MG63 (cell line): ENCODE measurements at places on chromosomes 16 and 17.

GRCh38 chr17:70091005-70091568 lies 16.1 kb downstream of the KCNJ16 start:
- DNase-seq: no peak

- no peak for DNase-seq
Measured at GRCh38 chr17:43183921-43184320, 12.9 kb downstream of the NBR1 start.

DNA sequence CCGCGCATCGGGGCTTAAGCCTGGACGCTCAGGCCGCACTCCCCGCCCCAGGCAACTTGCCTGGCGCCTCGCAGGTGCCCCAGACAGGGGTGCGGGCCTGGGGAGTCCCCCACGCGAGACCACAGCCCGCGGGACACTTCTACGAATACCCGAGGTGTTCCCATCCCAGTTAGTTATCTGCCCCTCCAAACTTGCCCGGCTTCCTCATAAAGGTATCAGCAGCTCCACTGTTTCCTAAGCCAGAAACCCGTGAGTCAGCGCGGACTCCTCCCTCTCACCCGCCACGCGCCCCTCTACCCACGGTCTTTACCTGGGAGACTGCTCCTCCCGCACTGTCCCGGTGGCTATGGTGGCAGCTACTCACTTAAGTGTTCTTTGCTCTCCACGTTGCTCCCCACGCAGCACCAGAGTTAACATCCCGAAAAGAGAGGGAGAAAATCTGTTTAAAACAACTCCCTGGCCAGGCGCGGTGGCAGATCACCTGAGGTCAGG lies 1.0 kb upstream of the CREBBP start:
- no peak for DNase-seq

DNA sequence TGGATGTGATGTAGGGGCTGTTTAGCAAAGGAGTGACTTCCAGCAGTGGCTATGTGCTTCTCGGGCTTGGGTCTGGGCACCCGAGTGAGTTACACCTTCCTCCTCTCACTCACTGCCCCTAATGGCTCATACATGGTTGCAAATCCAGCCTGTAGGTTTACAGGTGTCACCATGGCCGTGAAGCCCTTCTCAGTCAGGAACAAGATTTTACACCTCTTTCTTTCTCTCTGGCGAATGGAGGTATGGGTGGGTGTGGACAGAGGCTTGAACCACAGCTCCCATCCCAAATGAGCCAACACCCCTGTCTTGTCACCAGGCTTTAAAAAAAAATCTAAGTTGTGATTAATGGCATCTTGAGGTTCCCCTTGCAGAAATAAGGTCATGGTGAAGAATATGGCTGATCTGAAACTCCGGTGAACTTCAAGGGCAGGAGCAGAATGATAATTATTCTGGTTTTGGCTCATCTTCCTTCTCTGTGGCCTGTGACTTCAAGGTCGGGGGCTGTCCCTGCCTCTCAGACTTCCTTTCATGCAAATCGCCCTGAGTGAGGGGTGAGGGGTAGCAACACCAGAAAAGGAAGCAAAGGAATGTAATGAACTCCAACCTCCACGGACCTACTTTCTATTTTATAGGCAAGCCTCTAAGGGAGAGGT lies 331.2 kb downstream of the MAF start:
- no peak for DNase-seq

GRCh38 chr17:80955671-80956280 lies 35.9 kb upstream of the CHMP6 start:
- no peak for DNase-seq

DNA sequence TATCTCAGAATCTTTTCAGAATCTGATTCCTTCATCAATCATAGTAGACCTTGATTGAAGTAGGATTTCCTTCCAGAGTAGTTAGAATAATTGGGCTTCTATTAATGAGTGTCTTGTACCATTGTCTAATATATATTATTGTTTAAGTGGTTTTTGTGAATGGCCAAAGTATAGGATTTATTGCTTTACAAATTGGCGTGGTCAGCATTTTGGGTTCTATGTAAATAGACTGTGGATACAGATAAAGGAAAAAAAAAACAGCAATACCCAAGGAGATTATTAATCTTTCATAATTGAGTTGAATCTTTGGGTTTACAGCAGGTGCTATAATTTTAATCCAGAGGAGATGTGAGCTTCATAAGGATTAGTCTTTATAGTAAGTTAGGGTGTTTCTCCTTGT lies 64.3 kb downstream of the AP2B1 start:
- DNase-seq: no peak

- no peak for DNase-seq
Measured at GRCh38 chr17:38883592-38884526, 14.0 kb downstream of the LASP1 start.

DNA sequence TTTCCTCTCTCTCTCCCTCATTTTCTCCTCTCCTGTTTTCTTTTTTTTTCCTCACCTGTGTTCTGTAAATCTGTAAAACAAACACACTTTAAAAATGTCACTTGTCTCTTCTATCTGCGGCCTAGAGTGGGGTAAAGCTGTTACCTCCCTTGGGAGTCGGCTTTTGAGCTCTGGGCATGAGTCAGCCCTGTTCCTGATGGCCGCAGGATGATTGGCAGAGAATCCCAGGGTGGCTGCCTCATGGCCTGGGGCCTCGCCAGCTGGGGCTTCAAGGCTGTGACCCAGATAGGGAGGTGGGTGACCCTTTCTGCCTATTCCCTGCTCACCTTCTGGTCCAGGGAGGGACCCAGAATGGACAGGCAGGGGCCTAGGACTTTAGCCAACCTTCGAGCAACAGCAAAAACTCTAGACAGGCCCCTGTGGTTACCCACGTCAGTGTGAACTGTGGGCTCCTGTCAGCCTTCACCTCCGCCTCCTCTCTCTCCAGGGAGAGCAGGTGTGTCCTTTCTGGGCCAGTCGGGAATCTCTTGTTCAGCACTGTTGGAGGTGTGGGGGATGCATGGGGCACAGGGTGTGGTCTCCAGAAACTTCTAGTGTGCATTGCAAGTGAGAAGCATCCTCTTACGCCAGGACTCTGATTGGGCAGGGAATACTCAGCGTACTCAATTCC lies 87.4 kb downstream of the RAP1GAP2 start:
- peak; percentile 76 for DNase-seq

DNA sequence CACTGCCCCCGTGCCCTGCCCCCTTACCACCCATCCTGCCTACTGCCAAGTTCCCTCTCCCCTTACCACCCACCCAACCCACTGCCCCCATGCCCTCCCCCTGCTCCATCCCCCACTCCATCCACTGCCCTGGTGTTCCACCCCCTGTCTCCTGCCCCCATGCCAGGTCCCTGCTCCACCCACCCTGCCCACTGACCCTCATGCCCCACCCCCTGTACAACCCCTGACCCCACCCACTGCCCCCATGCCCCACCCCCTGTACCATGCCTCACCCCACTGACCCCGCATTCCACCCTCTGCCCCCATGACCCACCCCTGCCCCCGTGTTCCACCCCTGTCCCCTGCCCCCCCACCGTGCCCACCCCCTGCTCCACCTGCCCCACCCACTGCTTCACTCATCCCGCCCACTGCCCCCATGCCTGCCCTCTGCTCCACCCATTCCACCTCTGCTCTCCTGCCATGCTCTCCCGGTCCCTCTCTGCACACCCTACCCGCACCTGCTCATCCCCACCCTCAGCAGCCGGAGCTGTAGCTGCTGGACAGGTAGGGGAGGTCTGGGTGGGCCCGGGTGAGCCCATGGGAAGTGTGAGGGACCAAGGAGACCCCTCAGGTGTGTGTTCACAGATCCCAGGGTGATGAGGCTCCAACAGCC lies 7.4 kb upstream of the FN3KRP start:
- no peak for DNase-seq

- DNase-seq: no peak
Measured at GRCh38 chr16:65817066-65817465, 549.4 kb upstream of the CDH5 start.
